Cortex of kidney (tissue), 1 donor: ENCODE measurements at places on chromosomes 6 and 20.

GRCh38 chr20:37878835-37879599 lies 23.9 kb upstream of the VSTM2L start:
- DNase-seq: no peak

- DNase-seq: no peak
These were observed 60.3 kb downstream of the TRERF1 start for GRCh38 chr6:42391441-42391840.

DNA sequence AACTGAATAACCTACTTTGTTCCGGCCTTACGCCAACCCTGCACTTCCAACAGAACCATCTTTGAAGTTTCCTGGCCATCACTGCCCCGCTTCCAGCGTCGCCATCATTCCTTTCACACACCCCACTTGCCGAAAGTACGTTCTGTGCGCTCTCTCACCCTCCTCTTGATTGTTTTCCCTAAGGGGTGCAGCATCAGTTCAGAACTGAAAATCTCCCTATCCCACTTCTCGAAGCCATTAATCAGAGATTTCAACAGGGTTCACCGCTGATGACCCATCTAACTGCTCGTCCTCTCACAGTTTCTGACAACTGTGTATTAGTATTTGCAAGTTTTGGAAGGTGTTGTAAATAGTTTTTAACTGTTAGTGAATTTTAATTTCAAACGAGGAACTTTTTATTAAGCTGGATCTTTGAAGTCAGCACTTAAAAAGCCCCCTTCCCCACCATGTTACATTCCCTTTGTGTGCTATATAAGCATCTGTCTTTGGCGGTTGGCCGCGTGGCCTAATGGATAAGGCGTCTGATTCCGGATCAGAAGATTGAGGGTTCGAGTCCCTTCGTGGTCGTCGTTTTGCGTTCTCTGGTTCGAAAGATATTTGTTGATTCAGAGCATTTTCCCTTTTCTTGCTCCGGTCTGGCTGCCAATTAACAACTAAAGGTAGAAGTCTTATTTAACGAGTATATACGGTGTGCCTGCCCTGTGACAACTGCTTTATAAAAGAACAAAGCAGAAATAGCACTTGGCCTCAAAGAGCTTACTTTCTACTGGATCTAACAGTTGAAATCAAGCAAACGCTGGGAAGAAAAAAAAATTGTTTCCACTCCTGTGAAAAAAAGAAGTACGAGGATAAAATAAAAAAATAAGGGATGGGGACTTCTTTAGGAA lies 42.6 kb downstream of the TRIM27 start:
- no peak for DNase-seq

- no peak for DNase-seq
These were observed 140.4 kb downstream of the IMPG1 start for GRCh38 chr6:75932067-75932466.

DNA sequence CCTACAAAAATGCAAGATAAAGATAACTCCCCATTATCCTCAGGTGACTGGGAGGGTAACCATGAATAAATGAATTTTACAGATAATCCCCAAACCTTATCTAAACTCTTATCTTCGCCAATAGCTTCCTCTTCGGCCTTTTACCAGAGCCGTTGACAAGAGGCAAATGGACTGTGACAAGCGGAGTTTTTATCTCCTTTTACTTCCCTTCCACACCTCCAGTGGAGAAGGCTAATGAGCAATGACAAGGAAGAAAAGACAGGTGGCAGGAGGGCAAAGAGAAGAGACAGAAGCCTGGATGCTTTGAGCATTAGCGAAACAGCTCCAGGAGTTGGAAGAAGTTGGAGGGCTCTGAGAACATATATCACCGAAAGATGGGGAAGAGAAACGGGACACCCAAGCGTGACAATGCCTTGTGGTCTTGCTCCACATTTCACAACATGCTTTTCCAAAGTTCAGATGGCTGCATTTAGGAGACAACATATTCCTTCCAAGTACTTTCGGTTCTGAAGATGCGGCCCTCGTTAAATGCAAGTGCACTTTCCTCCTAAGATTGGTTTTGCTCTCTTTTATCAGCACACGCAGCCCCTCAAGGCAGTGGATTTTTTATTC lies 69.2 kb downstream of the PRDM1 start:
- DNase-seq: no peak

- DNase-seq: no peak
These were observed 18.8 kb upstream of the SDHAF4 start for GRCh38 chr6:70547905-70548304.

DNA sequence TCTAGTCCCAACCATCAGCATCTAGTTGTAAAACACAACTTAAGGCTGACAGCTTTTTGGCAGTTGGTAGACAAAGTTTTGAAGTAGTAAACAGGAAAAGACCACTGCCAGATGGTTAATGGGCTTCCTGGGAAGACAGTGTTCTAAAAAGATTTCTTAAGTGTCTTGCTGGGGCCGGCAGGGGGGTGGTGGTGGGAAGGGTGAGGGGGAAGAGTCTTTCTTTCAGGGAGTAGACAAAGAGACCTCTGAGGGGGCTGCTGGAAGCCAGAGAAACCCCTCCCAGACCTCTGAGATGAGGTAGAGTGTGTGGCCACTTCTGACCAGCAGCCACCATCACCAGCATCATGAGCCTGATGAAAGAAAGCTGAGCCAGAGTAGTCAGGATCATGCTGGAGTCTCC lies 784.9 kb downstream of the TENT5A start:
- DNase-seq: no peak

DNA sequence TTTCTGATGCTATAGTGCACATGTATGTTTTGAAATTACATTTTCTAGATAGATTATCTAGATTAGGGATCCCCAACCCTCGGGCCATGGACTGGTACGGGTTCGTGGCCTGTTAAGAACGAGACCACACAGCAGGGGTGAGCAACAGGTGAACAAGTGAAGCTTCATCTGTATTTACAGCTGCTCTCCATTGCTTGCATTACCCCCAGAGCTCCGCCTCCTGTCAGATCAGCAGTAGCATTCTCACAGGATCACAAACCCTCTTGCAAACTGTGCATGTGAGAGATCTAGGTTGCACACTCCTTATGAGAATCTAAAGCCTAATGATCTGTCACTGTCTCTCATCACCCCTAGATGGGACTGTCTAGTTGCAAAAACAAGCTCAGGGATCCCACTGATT lies 10.4 kb downstream of the CEP57L1 start:
- DNase-seq: no peak

GRCh38 chr6:35317483-35318195 lies 20.0 kb downstream of the DEF6 start:
- DNase-seq: no peak

DNA sequence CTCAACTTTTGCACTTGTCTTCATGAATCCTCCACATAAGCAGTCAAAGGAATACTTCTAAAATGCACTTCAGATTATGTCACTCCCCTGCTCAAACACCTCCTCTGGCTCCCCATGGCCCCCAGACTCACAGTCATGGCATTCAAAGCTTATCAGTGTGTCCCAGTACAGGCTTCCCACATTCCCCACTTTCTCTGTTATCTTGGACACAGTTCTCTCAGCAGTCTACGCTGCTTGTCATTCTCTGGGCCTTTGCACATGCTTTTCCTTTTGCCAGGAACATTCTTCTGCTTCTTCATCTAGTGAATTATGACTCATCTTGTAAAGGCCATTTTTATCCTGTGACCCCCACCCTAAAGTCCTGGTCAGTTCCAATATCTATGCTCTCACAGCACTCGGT lies 31.8 kb downstream of the SLC13A3 start:
- DNase-seq: no peak

DNA sequence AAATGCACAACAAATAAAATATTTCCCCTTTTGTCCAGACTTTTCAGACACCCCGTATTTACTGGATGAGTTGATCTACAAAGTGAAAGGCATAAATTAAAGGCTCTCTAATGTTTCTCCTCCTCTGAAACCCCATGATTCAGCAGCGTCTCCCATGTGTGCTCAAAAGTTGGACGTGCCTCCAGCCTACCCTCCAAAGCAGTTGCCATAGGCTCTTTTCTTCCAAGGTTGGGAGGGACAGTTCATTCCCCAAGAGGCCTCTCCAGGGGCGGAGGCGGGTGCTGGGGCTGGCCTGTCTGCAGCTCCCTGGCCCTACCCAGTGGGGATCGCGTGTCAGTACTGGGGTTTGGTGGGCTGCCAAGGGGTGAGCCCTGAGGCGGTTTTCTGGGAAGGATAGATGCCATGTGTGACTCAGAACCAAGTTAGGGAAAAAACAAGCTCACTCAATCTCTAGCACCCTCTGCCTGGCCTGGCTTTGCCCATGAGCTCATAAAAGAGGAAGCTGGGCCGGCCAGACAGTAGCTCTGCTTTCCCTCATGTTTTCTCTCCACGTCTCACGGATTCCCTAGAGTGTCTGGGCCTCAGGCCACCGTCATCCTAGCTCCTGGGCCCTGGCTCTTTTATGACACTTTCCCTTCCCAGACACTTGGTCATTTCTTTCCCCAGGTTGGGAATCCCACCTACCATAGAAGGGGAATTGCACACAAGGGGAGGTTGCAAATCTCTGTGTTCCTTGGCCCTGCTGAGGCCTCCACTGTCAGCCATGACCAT lies 8.0 kb upstream of the IER3 start:
- no peak for DNase-seq

- no peak for DNase-seq
These were observed 59.0 kb upstream of the TFB1M start for GRCh38 chr6:155373276-155373675.

GRCh38 chr6:160202411-160202810 lies 56.2 kb downstream of the SLC22A2 start:
- DNase-seq: no peak

DNA sequence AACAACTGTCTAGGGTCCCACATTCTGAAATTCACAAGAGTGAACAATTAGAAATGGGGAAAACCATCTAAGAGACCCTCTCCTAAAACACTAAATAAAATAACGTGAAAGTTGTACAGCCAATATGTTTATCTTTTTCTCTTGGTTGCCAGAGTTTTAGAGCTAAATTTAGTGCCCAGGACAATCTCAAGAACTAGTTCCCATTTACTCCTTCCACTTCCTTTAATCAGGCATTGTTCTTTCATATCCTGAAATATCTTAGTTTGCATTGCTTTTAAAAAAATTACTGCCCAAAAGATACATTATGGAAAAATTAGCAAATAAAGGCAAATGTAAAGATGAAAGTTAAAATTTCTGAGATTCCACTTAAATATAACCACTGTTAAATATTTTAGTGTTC lies 33.1 kb upstream of the UBR2 start:
- no peak for DNase-seq

DNA sequence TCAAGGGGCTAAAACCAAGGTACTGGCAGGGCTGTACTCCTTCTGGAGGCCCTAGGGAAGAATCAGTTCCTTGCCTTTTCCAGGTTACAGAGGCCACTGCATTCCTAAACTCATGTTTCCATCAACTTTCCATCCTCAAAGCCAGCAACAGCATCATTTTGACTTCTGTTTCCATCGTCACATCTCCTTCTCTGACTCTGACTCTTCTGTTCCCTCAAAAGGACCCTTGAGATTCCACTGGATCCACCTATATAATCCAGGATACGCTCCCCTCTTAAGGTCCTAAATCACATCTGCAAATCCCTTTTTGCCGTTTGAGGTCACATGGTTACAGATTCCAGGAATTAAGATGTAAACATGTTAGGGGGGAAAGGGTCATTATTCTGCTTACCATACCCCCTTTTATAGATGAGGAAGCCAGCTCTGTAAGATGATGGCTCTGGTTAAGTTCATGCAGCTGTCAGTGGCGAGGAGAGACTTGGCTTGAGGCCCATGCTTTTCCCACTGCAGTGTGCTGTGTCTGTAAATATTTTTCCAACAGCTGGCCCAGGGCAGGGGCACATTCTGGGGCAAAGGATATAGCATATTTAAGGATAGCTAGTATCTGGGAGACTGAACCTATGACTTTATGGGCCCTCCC lies 114.6 kb downstream of the TNFRSF21 start:
- DNase-seq: no peak

DNA sequence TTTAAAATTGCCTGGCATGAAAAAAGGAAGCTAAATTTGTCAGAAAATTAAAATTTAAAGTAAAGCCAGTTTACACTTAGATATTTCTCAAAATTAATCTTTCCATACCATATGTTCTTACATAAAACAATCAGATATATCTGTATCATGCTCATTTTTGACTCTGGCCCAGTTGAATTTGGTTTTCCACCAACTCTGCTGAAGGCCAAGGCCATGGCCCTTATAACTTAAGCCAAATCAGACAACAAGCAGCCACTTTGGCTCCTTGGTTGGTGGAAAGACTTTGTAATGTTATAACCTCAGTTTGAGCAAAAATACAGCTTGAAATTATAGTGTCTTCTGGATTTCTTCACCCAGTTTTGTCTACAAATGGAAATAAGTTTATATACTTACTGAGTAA lies 97.3 kb downstream of the CENPW start:
- DNase-seq: no peak

- DNase-seq: no peak
These were observed 1225.5 kb upstream of the CITED2 start for GRCh38 chr6:140599916-140600315.

- no peak for DNase-seq
These were observed 59.1 kb upstream of the NT5E start for GRCh38 chr6:85390775-85391174.

DNA sequence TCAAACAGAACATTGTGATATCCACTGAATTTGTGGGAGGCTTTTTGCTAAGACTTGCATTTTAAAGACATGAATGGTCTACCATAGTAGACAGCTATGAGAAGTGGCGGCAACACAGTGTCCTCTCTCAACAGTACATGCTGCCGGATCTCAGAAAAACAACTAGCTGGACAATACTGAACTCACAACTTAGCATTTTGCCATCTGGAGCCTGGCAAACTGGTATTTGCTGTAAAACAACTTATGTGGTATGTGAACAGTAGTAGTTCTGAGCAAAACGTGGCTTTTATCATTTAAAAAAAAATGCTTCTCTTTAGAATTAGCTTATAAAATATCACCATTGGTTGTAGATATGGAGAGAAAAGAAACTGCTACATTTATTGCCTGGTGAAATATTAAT lies 3.3 kb upstream of the PXDC1 start:
- DNase-seq: no peak

DNA sequence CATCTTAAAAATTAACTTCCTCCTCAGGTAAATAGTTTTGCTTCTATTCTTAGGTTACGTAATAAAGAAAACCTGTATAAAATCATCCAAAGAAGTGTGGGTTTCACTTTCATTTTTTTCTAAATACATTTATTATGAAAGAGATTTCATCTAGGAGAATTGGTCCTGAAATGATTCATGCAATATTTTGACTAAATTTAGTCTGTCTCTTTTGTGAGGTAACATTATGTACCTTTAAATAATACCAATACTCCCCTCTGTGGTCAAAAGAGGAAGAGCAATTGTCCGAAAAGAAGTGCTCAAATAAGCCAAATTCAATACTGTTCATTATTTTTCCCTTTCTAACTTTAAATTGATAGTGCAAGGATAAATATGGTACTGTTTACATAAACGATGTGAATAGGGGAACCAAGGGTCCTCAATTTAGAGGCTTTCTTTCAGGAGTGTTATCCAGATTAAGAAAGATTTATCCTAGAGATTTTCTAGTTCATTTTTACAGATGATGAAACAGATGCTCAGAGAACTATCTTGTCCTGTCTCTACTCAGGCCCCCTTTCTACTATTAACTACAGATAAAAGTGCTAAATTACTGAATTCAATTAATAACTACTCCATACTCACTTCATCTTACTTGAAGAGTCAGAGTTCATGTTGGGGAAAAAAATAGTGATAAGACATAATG lies 26.2 kb downstream of the CYP39A1 start:
- DNase-seq: no peak
